ENCODE measurements at places on chromosomes 4 and X. TPM values are rescaled to one million over a fixed set of nuclear protein-coding genes. Genes with fewer than 3 reads are reported as not detected.

Gene ZMAT1
- polyA plus RNA-seq: 1.2 TPM

Gene TENM3
- polyA plus RNA-seq: 18.2 TPM

Gene CNGA1
- polyA plus RNA-seq: not detected

Gene CXXC4
- polyA plus RNA-seq: 6.8 TPM

Gene DRD5
- polyA plus RNA-seq: 0.41 TPM

Gene MAGEE2
- polyA plus RNA-seq: 0.56 TPM

Gene PRSS48
- polyA plus RNA-seq: not detected

Gene FGFBP1
- not detected for polyA plus RNA-seq

Gene RHOXF1
- not detected for polyA plus RNA-seq

Gene RRH
- polyA plus RNA-seq: not detected

Gene NCAPG
- polyA plus RNA-seq: 14.5 TPM

Gene UCHL1
- polyA plus RNA-seq: 2,034 TPM

Gene PDLIM3
- 14.5 TPM for polyA plus RNA-seq

Gene SPANXA1
- polyA plus RNA-seq: not detected

Gene PLAC8
- polyA plus RNA-seq: 2.1 TPM

Gene IL1RAPL2
- polyA plus RNA-seq: not detected

Gene LPAR4
- 0.12 TPM for polyA plus RNA-seq

Gene WNK3
- 0.59 TPM for polyA plus RNA-seq
